ENCODE measurements at places on chromosomes 11 and 22.

DNA sequence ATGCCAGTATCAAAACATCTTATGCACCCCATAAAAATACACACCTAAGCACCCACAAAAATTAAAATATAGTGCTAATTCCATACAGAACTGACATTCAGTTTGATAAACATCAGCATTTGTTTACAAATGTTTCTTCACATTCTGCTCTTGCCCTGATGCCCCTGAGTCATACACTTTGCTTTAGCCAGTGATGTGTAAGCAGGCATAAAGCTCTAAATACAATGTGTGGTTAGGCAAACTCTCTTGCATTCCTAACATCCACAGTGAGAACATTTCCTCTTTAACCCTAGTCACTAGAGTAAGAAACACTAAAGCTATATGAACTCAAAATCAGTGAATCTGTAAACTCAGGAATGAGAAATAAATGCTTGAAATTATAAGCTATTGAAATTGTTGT is 1060.7 kb downstream of the FAM181B start:
- DNase-seq = peak; percentile 17

- DNase-seq = no peak
These were observed 13.0 kb downstream of the FBLN1 start for GRCh38 chr22:45515676-45516075.

- peak; percentile 76 for DNase-seq
These were observed 74.5 kb downstream of the MICAL3 start for GRCh38 chr22:17949642-17950473.

DNA sequence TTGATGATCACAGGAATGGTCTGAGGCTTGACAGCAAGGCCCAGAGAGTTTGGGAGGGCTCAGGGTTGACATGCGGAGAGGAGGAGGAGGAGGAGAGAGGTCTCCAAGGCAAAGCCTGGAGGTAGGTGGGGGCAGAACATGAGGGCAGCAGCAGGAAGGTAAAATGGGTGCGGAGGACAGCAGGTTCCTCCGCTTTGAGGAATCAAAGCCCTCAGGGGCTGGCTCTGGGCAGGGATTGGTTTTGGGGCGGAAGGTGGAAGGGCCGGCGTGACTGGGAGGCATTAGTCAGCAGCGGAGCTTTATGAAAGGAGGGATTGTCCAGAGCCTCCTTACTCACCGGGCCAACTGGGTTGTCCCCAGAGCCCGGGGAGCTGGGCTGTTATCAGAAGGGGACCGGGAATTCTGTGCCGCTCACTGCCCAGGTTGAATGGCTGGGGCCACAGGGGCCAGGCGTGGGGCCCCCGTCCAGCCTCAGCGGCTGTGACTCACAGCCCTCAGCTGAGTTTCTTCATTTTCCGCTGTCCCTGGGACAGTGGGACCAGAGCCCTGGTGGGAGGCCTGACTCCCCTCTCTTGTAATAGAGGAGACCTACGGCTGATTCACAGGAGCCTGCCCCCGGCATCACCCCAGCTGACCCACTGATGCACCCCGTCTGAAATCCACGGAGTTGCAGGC is 36.2 kb downstream of the LIF start:
- DNase-seq = peak; percentile 87

DNA sequence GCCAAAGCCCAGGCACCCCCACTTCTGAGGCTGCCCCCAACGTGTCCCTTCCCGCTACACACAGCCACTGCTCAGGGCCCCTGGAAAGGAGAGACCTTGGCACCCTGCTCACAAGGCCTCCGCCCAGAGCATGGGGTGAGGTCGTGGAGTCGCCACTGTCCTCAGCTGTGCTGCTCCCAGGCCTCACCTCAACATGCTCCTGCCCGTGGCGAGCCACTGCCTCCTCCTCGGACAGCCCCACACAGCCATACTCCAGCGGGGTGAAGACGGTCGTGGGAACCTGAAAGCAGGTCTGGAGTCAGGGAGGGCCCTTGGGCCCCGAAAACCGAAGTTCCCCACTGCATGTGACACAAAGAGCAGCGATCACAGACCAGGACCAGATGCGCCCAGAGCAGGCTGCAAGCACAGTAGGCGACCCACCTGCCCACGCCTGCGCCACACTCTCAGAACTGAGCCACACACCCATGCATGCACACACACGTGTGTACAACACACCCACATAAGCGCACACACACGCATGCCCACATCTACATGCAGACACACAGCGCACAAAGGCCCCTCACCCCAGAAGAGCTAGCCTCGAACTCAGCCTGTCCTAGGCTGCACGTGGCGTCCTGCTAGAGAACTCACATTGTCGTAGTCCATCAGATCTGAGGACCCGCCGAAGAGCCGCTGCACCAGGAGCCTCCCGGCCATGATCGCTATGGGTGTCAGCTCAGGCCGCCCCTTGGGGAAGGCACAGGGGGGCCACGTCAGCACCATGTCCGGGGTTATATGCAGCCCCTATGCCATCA is 25.5 kb upstream of the GNB1L start:
- no peak for DNase-seq

DNA sequence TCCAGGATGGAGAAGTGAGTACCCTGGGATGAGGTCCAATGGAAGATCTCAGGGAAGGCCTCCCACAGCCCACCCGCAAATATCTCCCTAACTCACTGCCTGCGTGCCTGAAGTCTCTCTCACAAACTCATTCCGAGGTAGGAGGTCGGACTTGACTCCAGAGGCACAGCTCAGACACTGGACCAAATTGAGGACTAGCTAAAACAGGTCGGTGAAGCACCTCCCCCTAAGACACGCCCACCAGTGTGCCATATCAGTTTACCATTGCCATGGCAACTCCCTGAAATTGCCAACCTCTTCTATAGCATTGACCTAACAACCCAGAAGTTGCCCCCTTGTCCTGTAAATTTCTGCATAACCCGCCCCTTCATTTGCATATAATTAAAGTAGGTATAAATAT is 17.5 kb downstream of the RPL3 start:
- DNase-seq = no peak

GRCh38 chr11:117925198-117925925 is 3.8 kb downstream of the TMPRSS13 start:
- DNase-seq = no peak

DNA sequence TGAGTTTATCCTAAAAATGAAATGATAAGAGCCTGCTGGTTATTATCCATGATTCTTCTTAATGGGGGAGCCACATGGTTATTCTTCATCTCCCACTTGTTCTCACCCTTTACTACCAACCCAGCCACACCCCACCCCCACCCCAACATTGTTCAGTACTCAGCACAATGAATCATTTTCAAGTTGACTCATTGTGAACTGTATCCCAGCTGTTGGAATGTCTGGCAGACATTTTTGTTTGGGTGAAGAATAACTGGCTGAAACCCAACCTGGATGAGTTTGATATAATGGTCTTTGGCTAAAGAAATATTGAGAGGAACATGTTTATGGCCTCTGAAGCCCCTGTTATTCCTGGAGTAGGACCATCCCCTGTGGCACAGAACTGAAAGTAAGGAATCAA is 136.2 kb downstream of the ELP4 start:
- DNase-seq = peak; percentile 87

GRCh38 chr11:1397862-1398527 is 8.3 kb downstream of the BRSK2 start:
- DNase-seq = no peak

DNA sequence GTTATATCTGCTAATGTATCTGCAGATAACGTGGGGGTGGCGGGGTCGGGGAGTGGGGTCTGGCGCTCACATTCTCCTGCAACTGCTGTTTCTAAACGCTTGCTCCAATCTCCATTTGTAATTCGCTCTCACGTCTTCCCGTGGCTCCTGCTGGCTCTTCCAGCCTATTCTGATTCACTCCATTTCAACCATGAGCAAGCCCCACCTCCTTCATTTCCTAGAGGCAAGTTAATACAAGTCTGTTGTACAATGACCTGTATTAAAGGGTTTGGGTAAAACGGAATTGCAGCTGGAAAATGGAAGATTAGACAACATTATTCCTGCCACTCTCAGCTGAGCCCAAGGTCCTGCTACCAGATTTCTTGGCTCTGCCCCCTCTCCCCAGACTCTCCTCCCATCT is 132.3 kb downstream of the CSNK2A3 start:
- no peak for DNase-seq

- DNase-seq = no peak
These were observed 20.8 kb upstream of the GAB2 start for GRCh38 chr11:78438298-78438975.

DNA sequence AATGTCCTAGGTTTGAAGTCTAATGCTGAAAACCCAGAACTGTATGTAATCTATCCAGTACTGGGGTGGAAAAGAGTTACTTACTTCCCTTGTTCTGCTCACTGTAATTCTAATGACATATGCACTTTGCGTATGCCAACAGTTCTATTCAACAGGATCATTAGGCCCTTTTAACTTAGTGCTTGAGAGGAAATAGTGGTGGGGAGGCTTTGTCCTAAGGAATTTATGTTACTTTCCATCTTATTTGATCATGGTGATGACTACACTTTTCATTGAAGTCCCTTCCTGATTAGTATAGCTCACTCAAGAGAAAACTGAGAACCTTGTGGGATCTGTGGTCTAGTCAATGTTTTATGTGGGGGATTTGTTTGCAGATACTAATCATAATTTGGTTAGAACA is 348.2 kb downstream of the GUCY1A2 start:
- DNase-seq = no peak

DNA sequence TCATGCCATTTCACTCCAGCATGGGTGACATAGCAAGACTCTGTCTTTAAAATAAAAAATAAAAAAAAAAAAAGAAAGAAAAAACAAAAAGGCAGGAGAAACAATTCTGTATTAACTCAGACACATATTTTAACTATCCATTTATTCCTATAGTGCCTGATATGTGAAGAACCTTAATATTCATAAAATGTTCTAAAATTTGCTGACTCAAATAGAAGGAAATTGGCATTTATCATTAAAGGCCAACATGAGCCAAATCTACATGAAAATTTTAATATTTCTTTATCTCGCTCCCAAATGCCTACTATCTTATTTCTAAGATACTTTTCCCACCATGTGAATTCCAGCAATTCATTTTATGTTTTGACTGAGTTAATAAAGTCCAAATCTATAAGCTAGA is 18.9 kb downstream of the PITPNB start:
- DNase-seq = no peak

- DNase-seq = no peak
These were observed 113.2 kb downstream of the NECTIN1 start for GRCh38 chr11:119615882-119616196.

GRCh38 chr11:57380975-57381374 is at the start of gene PRG3:
PRG3 (minus strand) TSS chr11:57381150; CDS start chr11:57380708, 442 bp downstream.
- DNase-seq = no peak

DNA sequence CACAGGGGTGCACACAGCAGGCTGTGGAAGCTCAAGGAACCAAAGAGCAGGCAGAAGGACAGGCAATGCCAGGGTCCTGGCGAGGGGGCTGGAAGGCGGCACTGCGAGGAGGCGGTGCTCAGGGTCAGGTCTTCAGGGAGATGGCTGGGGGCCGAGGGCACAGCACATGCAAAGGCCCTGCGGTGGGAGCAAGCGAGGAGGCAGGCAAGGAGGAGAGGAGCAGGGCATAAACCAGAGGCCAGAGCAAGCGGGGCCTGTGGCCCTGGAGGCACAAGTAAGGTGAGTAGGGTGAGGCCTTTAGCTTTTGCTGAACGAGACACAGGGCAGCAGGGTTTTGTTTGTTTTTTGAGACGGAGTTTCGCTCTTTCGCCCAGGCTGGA is 126.9 kb downstream of the ARHGAP8 start:
- no peak for DNase-seq

DNA sequence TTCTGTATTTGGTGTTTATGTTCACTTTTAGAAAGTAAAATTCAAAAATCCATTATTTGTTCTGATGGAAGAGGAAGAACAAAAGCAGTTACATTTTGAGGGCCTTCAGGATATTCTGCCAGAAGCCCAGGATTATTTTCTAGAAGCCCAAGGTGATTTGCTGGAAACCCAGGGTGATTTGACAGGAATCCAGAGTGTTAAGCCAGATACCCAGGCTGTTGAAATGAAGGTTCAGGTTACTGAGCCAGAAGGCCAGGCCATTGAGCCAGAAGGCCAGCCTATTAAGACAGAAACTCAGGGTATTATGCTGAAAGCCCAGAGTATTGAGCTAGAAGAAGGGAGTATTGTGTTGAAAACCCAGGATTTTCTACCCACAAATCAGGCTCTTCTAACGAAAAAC is 33.1 kb downstream of the CCDC15 start:
- DNase-seq = no peak

DNA sequence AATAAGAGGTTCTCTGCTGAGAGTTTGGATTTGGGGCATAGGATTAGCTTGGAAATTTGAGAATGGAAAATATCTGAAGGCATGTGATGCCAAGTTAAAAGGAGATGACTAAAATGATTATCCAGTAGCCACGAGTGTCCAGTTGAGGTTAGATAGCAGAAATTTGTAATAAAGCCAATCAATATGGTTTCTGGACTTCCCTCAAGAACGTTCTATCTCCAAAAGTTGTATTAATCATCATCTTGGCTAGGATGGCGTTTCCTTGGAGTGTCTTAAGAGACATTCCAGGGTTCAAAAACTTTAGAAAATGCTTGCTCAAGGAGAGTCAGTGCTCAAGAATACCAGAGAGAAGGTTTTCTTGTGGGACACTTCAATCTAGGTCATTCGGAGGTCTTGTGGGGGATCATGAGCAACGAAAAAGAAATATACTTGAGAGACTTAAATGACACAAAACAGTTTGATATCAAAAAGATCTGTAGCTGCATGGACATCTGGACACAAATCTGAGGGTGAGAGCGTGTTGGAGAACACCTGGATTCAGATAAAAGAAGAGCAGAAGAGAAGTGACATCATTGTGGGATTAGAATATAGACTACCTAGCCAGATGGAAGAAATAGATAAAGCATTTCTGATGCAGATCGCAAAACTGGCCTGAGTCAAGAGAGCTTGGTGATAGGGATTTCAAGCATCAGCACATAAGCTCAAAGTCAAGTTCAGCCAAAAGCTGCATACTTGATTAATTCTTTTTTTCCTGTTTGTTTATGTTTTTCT is 97.7 kb downstream of the ARFGAP2 start:
- DNase-seq = no peak

- DNase-seq = no peak
These were observed 94.1 kb downstream of the USP35 start for GRCh38 chr11:78282821-78283220.

- DNase-seq = peak; percentile 74
These were observed 4.3 kb upstream of the OR51V1 start for GRCh38 chr11:5204787-5205186.

DNA sequence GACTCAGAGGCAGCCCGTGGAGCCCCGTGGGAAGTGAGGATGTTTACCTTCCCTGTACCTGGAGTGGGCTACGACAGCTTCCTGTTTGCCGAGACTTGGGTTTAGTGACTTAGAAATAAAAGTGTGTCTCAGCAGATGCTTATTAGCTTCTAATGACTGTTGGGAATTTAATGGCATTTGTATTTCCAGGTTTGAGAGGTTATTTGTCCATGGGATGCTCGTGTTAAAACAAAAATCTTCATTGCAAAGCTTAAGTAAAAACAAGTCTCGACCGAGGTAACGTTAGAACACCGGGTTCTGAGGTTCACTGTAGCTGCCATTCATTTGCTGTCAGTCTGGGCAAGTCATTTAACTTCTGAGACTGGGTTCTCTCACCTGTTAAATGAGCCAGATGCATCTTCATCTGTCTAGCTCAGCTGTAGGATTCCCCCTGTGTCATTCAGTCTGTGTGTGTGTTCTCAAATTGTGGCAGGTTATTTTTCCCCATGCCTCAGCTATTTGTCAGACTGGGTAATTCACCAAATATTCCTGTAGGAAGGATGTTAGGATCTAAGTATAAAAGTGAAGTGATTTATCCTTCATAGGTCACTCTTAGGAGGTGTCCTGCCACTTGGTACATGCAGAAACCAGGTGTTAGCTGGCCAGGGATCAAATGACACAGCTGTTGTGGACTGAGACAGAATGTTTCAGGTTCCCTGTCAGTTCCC is 791 bp downstream of the EI24 start:
- peak; percentile 55 for DNase-seq
